ENCODE measurements at places on chromosomes 1 and 21. TPM values are rescaled to one million over a fixed set of nuclear protein-coding genes. Genes with fewer than 3 reads are reported as not detected.

DNA sequence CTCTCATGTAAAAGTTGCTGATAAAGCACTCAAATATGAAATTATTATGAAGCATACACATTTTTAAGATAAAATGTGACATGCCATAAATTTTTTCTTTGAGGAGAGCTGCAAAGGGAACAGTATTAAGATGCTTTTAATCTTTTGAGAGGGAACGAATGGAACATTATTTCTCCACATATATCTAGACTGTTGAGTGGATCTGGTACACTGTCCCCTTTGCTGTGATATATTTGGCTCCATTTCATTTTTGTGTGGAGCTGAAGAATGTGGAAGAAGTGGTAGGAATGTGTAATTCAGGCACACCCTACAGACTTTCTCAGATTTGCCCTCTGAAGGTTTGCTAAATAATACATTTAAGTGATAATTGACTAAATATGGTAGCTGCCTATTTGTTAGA, 31.7 kb downstream of the PGM1 start:
- peaks cover 5% of the 10 kb centered on the region for H3K36me3 ChIP-seq
- DNase-seq: no peak
- H3K4me1 ChIP-seq: peaks cover 20% of the 10 kb centered on the region
- H3K27me3 ChIP-seq: no peaks in the 10 kb centered on the region

- H3K27ac ChIP-seq: no peak overlapping the region
- no peak overlapping the region for H3K4me3 ChIP-seq
- no peaks in the 10 kb centered on the region for H3K27me3 ChIP-seq
- H3K4me1 ChIP-seq: no peaks in the 10 kb centered on the region
- DNase-seq: no peak
These were observed 35.8 kb downstream of the OLFML3 start for GRCh38 chr1:114015075-114015474.

DNA sequence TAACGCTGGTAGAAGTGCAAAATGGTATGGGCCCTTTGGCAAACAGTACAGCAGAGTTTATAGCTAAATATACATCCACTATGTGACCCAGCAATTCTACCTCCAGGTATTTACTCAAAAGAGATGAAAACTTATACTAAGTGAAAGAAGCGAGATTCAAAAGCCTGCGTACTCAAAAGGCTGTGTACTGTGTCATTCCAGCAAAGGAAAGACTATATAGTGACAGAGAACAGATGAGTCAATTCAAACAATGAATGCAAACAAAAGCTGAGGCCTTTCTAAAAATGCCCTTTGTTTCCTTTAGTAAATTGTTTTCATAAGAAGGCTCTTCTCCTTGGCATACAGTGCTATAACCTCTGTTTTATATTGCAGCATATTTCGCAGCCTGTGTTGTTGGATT, 268.8 kb upstream of the CSF3R start:
- H3K36me3 ChIP-seq: no peaks in the 10 kb centered on the region
- H3K4me1 ChIP-seq: no peaks in the 10 kb centered on the region
- H3K4me3 ChIP-seq: no peak overlapping the region
- H3K27me3 ChIP-seq: no peaks in the 10 kb centered on the region
- H3K27ac ChIP-seq: no peak overlapping the region
- no peak for DNase-seq

ATP1A1 gene
- 128 TPM for total RNA-seq

- no peak overlapping the region for H3K27ac ChIP-seq
- no peak overlapping the region for H3K4me3 ChIP-seq
- DNase-seq: no peak
- no peaks in the 10 kb centered on the region for H3K27me3 ChIP-seq
- H3K36me3 ChIP-seq: no peaks in the 10 kb centered on the region
These were observed 309.9 kb downstream of the ADGRL2 start for GRCh38 chr1:82110366-82111254.

All from liver (tissue), 10 donors.